ENCODE measurements at places on chromosomes 6 and 20. TPM values are rescaled to one million over a fixed set of nuclear protein-coding genes. Genes with fewer than 3 reads are reported as not detected.

DNA sequence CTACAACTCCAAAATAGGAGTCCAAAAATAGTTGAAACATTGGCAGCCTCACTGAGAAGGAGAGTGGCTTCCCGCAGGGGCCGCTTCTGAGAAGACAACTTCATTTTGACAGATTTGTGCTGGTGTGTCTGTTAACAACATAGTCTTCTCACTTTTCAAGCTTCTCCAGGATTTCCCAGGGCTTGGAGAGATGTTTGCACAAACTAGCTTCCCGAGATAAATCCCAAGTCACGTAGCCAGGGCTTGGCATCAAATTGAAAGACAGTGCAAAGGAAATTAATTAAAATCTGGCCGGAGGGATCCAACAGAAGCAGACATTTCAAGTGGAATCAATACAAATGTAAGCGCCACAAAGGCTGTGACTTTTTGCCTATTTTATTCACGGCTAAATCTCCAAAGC, 630.2 kb downstream of the DHX35 start:
- no peak for DNase-seq
- no peak overlapping the region for H3K27ac ChIP-seq
- H3K27me3 ChIP-seq = peaks cover 7% of the 10 kb centered on the region
- H3K4me3 ChIP-seq = no peak overlapping the region

DNA sequence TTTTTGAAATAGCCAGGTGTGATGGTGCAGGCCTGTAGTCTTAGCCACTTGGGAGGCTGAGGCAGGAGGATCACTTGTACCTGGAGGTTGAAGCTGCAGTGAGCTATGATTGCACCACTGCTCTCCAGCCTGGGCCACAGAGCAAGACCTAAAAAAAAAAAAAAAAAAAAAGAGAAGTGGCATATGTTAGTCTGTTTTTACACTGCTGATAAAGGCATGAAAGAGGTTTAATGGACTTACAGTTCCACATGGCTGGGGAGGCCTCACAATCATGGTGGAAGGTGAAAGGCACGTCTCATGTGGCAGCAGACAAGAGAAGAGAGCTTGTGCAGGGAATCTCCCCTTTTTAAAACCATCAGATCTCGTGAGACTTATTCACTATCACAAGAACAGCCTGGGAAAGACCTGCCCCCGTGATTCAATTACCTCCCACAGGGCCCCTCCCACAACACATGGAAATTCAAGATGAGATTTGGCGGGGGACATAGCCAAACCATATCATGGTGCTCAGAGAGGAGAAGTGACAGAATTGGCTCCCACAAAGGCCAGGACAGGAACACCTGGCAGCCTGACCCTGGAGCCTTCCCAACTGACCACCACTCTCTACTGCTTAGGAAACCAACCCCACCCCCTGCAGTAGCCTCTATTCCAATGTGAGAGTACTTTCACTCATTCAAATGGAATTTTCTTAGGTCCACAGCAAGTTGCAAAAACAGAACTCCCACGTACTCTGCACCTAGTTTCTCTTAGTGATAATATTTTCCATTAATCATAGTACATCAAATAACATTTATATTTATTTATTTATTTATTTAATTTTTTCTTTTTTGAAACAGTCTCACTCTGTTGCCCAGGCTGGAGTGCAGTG, 29.8 kb downstream of the ARHGAP40 start:
- peaks cover 2% of the 10 kb centered on the region for H3K4me1 ChIP-seq
- H3K4me3 ChIP-seq = no peak overlapping the region
- H3K36me3 ChIP-seq = no peaks in the 10 kb centered on the region
- H3K27me3 ChIP-seq = no peaks in the 10 kb centered on the region
- DNase-seq = no peak
- no peak overlapping the region for H3K27ac ChIP-seq

DNA sequence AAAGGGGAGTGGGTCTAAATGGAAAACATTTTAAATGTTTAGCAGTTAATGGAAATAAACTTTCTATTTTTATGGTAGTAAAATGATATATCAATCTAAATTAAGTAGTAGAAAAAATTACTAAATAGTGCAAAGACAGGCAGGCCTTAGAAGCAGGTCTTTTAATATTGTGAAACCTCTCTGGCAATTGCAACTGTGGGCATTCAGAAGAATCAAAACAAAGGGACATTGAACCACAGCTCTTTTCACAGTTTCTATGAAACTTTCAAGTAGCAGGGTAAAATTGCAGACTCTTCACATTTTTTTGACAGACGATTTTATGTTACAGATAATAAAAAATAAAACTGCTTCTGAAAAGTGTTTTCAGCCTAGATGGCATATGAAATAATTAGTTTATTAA, 533.7 kb downstream of the BCKDHB start:
- H3K36me3 ChIP-seq = no peaks in the 10 kb centered on the region
- H3K27me3 ChIP-seq = no peaks in the 10 kb centered on the region
- H3K27ac ChIP-seq = no peak overlapping the region
- no peak overlapping the region for H3K4me3 ChIP-seq
- no peak for DNase-seq

DNA sequence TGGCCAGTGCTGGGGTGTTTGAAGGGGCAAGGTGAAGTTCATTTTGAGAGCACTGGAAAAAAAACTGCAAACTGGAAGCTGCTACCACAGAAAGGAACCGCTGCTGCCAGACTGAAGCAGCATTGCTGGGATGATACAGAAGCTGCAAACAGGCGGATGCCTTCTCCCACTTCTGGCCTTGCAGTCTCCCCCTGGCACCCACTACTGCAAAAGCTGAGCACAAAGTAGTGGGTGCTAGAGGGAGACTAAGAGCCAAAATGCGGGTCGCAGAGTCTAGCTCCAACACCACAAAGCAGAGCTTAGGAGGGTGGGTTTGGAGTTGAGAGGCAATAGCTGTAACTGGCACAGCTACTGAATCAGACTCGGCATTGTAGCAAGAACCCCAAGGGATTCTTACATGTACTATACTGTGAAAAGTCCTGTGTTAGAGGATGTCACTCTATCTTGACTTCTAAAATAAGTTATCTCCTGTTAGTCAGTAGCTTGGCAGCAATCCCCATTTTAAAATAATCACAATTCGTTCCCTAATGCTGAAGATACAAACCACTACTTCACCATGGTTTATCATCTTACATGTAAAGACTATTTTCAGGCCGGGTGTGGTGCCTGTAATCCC, 44.0 kb upstream of the COL21A1 start:
- no peaks in the 10 kb centered on the region for H3K27me3 ChIP-seq
- H3K27ac ChIP-seq = no peak overlapping the region
- H3K4me3 ChIP-seq = no peak overlapping the region
- no peak for DNase-seq
- no peaks in the 10 kb centered on the region for H3K36me3 ChIP-seq
- H3K4me1 ChIP-seq = no peaks in the 10 kb centered on the region

GRCh38 chr6:122789182-122790027, at the start of gene SMPDL3A:
Gene SMPDL3A, plus strand, starts transcription at chr6:122789258. Its CDS starts 89 bp downstream, at chr6:122789347.
- peak; percentile 91 for DNase-seq
- H3K4me1 ChIP-seq = peaks cover 6% of the 10 kb centered on the region
- H3K36me3 ChIP-seq = no peaks in the 10 kb centered on the region
- peak within 1 kb of the TSS; percentile 92 for H3K27ac ChIP-seq
- H3K4me3 ChIP-seq = peak within 1 kb of the TSS; percentile 75
- no peaks in the 10 kb centered on the region for H3K27me3 ChIP-seq

DNA sequence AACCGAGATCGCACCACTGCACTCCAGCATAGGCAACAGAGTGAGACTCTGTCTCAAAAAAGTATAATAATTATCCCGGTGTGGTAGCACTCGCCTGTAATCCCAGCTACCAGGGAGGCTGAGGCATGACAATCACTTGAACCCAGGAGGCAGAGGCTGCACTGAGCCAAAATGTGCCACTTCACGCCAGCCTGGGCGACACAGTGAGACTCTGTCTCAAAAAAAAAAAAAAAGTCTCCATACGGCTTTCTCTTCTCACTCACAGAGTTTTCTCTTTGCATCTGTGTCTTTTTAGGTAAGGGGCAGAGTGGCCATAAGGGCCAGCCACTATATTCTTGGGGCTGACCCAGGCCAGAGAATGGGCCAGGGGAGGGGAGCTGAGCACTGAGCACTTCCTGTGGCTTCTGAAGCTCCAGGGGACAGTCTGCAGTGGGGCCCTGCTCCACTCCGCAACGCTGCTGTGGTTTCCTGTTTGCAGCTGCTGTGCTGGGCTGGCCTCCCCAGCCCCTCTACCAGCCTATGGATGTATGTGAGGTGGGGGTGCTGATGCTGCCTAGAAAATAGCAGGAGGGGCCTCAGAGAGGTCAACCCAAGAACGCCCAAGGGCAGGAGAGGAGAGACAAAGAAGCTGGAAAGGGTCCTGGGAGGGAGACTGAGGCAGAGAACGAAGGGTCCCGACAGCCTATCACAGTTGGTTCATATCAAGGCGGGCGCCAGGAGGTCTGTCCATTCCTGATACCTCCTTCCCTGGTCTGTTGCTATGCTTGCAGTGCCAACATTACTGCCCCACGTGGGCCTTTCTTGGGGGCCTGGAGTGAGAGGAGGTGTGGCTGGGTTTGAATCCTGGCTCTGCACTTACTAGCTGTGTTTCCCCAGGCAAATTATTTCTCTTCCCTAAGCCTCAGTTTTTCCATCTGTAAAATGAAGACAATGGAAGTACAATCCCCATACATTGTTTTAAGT, 16.0 kb downstream of the SLA2 start:
- H3K4me1 ChIP-seq = no peaks in the 10 kb centered on the region
- H3K36me3 ChIP-seq = peaks cover 5% of the 10 kb centered on the region
- H3K4me3 ChIP-seq = no peak overlapping the region
- no peak overlapping the region for H3K27ac ChIP-seq
- H3K27me3 ChIP-seq = no peaks in the 10 kb centered on the region

DNA sequence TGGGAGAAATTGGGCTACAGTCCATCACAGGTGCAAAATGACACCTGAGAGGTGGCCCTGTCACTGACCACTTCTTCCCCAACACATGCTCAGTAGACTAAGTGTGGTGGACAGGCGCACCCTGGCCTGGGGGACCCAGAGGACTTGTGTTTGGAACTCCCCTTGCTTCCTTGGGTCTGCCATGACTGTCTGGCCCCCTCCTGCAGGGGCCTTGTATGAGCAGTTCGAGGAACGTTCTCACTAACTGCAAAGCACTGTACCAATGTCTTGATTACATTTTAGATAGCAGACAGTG, 4.0 kb upstream of the PCK1 start:
- no peaks in the 10 kb centered on the region for H3K36me3 ChIP-seq
- peaks cover 8% of the 10 kb centered on the region for H3K4me1 ChIP-seq
- H3K27ac ChIP-seq = no peak overlapping the region
- no peaks in the 10 kb centered on the region for H3K27me3 ChIP-seq

- no peaks in the 10 kb centered on the region for H3K27me3 ChIP-seq
- DNase-seq = no peak
- H3K4me3 ChIP-seq = no peak overlapping the region
- no peak overlapping the region for H3K27ac ChIP-seq
- no peaks in the 10 kb centered on the region for H3K36me3 ChIP-seq
- H3K4me1 ChIP-seq = no peaks in the 10 kb centered on the region
Observed at GRCh38 chr6:77124604-77125003, 338.7 kb downstream of the HTR1B start.

GRCh38 chr6:70280400-70280853, 22.5 kb downstream of the COL9A1 start:
- peaks cover 2% of the 10 kb centered on the region for H3K36me3 ChIP-seq
- H3K4me3 ChIP-seq = no peak overlapping the region
- no peak for DNase-seq
- peaks cover 32% of the 10 kb centered on the region for H3K4me1 ChIP-seq
- H3K27me3 ChIP-seq = peaks cover 15% of the 10 kb centered on the region
- no peak overlapping the region for H3K27ac ChIP-seq

- DNase-seq = no peak
- no peak overlapping the region for H3K27ac ChIP-seq
- no peak overlapping the region for H3K4me3 ChIP-seq
Observed at GRCh38 chr6:134541001-134541400, 223.1 kb upstream of the SGK1 start.

Gene APOM
- 0.40 TPM for total RNA-seq

Gene ME1
- total RNA-seq = 8.4 TPM

Gene FAM83B
- total RNA-seq = 0.30 TPM

All from spinal cord (tissue), 10 donors.